ENCODE measurements at places on chromosomes 16 and 17. TPM values are rescaled to one million over a fixed set of nuclear protein-coding genes. Genes with fewer than 3 reads are reported as not detected.

Gene CARD14
- 14.9 TPM for total RNA-seq

DNA sequence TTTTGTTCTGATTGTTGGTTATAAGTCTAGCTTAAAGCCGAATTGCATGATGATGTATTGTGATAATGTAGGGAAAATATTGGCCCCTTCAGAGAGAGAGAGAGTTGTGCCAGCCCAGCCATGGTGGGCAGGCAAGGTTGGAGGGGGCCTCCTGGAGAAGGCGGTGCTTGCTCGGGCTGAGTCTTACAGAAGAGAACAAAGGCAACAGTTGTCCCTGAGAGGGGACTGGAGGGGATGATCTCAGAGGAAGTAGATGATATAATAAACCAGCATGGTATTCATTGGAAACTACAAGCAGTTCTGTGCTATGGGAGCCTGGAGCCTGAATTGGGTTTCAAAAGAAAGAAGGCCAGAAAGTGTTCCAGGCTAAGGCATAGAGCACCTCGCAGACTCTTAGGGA is 173.8 kb downstream of the RPTOR start:
- peak; percentile 56 for DNase-seq

DNA sequence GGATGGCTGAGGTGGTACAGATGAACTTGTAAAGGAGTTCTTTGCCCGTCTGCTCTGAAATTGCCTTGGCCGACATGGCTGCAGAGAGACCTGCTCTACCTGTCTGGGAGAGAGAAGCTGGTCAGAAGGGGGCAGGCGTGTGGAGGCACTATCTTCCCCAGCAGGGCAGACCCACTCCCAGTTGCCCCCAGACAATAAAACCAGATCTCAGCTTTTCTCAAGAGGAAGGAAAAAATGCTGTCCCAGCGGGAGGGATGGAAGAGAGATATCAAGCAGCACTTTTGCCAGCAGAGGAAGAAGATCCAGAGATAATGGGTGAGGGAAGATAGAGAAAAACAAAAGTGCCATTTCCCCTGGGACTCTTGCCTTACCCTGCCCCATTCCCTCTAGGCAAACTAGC is 5.0 kb downstream of the ACLY start:
- no peak for DNase-seq

DNA sequence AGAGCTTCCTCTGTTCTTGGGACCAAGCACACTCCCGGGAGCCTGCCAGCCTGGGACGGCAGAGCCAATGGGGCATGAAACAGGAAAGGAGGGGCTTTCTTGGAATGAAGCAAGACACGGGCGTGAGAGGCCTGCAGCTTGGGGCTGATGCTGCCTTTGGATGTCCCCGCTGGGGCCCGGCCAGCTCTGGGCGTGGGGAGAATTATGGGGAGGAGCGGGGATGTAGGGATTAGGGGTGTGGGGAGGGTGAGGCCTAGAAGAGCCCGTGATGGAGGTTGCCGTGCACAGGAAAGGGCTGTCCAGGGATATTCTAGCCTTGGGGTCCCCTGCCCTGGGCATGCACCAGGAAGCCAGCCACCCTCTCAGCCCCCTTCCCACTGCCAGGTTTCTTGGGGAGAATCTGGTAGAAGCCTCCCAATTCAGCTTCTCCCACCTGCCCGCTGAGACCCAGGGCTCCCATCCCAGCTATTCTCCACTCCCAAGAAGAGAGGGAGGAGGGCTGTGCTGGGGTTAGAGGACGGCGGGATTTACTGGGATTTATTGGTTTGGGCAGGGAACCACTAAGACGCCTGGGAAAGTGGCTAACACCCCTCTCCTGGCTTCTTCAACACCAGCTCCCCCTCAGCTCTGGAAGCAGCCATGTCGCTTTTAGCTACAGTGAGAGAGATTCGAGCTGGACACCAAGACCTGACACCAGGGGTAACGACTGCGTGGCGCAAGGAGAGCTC is 20.0 kb upstream of the NXPH3 start:
- DNase-seq = peak; percentile 62

Gene MSRB1
- total RNA-seq = 9.2 TPM

DNA sequence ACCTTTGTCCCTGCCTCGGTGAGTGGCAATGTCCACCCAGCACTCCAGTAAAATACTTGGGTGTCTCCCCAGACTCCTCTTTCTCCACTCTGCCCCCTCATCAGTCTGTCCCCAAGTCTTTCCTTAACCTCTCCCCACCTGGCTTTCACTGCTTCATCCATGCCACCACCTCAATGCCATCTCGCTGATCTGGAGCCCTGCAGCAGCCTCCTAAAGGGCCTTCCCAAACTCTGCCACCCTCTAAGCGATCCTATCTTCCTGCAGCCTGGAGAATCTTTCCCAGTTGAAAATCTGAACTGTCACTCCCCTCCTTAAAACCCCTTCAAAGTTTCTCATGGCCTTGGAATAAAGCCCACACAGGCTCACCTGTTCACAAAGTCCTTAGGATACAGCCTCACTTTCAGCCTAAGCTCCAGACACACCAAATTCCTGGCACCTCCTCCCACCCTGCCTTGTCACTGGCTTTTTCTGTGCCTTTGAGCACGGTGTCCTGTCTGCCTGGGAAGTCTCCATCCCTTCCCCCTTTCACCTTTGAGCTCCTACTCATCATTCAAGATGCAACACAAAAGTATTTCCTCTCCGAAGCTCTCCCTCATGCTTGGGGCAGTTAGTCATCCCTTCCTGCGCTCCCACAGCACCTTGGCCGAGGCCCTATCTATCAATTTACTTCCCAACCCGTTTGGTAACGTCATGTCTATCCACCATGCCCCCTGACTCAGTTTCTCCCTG is 2.8 kb downstream of the WNK4 start:
- no peak for DNase-seq

DNA sequence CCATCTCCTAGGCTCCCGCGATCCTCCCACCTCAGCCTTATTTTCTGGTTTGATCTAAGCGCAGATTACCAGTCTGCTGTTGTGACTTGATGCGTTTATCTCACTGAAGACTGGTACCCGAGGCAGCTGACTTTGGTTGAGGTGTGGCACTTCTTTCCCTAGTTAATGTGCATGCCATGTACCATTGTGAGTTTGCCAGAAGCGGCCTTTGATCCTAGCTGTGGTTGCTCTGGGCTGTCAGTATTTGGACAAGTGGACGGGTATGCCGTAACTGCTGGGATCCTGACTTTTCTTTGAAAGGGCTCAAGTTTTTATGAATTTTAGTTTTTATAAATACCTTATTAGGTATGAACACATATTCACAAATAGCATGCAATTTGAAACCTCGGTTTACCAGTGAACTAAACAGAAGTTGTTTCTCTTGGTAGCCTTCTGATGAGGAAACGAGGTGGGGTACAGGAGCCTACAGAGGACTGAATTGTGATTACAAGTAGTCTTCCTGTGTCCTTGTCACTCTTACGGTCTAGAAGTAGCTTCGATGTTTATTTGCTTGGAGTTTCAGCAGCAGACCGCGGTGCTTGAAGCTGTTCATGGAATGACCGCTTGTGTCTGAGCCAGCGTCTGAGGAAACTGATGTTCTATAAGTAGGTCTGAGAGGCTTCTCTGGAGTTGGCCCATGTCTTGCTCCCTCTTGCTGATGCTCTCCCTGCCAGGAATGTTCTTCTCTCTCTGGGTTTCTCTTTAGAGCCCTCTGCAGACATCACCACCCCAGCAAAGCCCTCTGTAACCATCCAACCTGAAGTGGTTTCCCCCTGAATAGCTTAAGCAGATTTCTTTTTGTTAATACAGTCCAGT is 40.0 kb downstream of the SEC14L1 start:
- DNase-seq = no peak

DNA sequence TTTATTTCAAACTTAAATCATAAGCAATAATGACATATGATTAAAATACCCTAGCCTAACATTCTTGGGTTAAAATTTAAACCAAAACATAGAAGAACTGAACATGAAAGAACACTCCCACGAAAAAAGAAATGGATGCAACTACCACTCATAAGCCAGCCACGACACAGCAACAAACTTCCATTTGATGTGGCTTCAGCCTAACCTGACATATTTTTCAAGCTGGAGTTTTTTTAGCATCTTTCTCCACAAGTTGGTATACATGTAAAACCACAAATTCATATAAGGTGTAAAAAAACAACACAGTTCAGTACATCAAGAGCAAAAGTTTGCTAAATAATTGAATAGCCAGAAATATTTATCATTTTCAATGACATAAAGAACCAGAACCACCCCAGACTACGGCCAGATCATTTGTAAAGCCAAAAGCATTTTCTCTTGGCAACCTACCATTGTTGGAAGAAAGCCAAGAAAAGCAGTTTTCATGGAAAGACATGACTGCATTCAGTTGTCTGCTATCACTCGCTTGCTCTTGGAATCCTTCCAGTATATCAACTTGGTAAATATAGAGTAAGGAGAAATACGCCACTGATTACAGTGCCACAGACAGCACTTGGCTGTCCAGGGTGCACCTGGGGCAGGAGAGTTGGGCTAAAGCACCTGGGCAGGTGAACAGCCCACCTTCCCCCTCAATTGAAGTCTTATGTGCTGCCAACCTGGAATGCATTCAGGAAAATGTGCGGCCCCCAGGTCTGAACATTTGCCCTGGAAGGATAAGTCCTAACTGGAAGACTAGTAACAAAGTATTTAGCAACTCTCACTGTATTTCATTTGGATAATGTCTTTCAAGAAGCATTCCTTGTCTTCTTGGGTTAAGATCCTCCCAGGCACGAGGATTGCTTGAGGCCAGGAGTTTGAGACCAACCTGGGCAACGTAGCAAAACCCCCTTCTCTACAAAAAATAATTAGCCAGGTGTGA is 60.5 kb downstream of the CREBBP start:
- peak; percentile 91 for DNase-seq

- DNase-seq = no peak
These were observed 557.8 kb upstream of the SALL1 start for GRCh38 chr16:51708861-51709260.

All from tongue (tissue), 3 donors.